ENCODE measurements at places on chromosomes 3 and 15. TPM values are rescaled to one million over a fixed set of nuclear protein-coding genes. Genes with fewer than 3 reads are reported as not detected.

GRCh38 chr15:81911022-81911971, 134.5 kb downstream of the MEX3B start:
- no peak for DNase-seq

DNA sequence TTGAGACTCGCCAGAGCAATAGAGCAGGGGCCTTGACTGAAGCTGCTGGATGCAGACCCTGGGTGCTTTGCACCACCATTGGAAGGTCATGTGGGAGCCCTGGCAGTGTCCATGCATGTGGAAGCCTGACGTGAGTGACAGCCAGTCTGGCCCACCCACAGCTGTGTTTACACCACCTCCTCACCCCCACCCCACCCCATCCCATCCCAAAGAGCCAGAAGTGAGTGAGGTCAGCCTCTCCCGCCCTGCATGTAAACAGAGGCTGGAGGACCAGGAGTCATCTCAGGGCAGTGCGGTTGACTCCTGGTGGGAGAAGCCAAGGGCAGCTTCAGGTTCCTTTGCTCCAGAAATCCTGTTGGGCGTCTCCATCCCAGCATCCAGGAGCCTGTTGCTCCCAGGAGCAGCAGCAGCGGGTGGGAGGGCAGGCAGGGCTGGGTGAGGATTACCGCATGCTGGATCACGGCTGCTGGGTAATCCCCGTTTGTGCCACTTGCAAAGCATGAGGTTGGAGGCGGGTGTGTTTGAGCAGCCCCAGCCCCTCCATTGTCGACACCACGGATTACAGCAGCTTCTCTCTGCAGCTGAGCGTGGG, 44.6 kb downstream of the CORO2B start:
- DNase-seq = no peak

DNA sequence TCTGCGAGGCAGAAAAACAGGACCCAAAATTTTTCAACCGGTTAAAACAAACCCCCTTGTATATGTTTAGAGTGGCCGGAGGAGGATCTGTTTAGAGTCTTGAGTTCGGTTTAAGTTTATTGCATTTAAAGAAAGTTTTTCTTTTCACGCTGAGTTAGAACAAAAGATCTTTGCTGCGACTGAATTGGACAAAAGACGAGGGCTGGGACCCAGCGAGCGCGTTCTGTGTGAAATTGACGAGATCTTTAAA, 9.8 kb downstream of the NR2F2 start:
- DNase-seq = no peak

DNA sequence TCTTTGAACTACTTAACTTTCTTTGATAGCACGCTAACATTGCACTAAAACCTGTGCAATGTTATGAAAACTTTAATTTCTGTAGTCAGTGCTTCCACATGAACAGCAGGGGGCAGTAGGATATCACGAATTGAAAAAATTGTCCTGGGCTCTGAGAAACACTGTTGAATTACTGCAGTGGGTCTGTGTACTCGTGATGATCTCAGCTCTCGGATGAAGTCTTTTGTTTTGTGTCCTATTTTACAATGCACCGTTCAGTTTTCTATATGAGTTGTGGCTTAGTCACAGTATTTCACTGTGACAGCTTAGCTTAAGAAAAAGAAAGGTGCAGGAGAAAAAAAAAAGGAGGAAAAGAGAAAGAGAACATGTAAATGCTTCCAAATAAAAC, 141.3 kb upstream of the CCDC54 start:
- peak; percentile 28 for DNase-seq

GRCh38 chr15:85581495-85581894, 201.1 kb downstream of the AKAP13 start:
- peak; percentile 25 for DNase-seq

DNA sequence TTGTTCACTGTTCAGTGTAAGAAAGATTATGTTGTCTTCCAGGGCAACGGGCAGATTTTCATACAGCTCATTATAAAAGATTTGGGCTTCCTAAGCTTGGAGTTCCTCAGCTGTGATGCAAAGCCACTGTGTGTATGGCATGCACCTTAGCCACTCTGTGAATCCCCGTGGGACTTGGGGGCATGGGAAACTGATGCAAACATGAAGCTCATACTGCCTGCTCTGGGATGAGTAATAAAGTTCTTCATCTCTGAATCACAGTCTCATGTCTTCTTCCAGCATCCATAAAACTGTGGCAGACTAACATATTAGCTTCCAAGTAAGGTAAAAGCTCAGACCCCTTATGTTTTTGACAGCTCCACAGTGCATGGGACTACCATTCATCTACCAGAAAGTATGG, 154.3 kb upstream of the RORA start:
- no peak for DNase-seq

GRCh38 chr3:196662033-196662432, 22.5 kb downstream of the NRROS start:
- no peak for DNase-seq

Gene RETNLB
- not detected for total RNA-seq

Gene PLA2G4E
- total RNA-seq = not detected

Gene SHQ1
- total RNA-seq = 40.0 TPM

- no peak for DNase-seq
Observed at GRCh38 chr3:195735036-195735695, 14.4 kb downstream of the MUC20 start.

Gene P2RY13
- not detected for total RNA-seq

DNA sequence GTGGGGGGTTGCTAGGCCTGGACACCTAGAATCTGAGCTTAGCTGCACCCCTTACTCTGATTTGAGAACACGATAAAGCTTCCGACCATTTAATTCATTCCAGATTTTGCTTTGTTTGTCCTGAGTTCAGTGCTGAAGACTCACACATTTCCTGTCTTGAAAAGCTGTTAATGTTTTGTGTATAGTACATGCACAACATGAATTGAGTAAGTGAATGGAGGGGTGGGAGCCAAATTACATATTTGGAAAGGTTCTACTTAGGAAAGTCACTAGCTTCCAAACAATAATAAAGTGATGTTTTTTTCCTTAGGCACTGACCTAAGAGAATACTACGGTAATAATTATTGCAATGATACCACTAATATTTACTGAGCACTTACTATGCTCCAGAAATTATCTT, 955.2 kb upstream of the NR2F2 start:
- DNase-seq = no peak

DNA sequence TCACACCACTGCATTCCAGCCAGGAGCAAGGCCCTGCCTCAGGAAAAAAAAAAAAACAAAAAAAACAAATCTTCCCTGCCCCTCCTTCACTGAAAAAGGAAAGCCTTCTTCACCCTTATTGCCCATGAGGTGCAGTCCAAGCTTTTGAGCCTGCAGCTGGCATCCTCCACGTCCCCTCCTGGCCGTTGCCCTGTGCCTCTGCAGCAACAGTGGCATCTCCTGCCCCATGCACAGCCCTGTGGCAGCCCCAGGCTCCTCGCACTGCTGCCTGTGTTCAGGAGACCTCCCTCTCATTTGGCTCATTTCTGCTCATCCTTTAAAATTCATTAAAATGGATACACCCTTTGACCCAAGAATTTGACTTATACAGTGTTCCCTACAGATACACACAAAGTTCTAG, 72.7 kb upstream of the PLXNA1 start:
- no peak for DNase-seq

- DNase-seq = no peak
Observed at GRCh38 chr15:50594311-50594710, 47.8 kb upstream of the USP50 start.

DNA sequence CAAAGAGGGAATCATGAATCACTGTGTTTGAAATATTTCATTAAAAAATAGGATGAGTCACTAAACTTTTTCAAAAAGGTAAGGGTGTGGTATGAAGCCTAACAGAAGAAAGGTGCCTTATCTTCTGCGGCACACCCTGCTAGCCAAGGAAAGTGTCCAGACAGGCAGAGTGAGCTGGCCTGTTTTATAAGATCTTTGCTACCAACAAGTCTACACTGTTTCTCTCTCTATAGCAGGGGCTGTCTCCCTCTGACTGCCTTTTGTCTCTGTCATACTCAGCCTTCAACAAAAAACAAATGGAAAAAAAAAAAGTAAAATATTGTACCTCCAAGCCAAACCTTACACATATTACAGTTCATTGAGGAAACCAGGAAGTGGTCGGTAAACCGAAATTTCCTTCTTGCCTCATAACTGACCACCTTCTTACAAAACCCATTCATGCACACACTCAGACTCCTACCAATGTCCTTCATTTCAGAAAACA, 9.1 kb downstream of the ZDHHC3 start:
- DNase-seq = no peak

GRCh38 chr3:71640331-71640983, 56.9 kb upstream of the FOXP1 start:
- DNase-seq = no peak

GRCh38 chr3:46666453-46666845, 27.0 kb downstream of the ALS2CL start:
- DNase-seq = no peak

DNA sequence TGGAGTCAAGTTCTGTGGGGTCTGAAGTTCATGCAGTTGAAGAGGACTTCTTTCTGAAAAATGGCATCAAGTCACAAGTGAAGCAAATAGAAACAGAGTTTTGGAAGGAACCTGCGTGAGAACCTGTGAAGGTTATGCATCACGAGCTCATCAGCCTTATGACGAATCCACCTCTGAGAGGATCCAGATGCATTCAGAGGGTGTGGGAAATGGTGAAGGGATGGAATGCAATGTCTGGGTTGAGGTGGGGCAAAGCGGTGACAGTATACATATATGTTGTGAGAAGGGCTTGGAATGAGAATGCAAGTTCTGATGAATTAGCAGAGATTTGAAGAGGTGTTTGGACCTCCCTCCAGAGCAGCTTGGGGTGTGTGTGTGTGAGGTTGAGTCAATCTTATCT, 382.1 kb upstream of the TBL1XR1 start:
- no peak for DNase-seq

- no peak for DNase-seq
Observed at GRCh38 chr15:89077750-89078149, 10.5 kb upstream of the ABHD2 start.

DNA sequence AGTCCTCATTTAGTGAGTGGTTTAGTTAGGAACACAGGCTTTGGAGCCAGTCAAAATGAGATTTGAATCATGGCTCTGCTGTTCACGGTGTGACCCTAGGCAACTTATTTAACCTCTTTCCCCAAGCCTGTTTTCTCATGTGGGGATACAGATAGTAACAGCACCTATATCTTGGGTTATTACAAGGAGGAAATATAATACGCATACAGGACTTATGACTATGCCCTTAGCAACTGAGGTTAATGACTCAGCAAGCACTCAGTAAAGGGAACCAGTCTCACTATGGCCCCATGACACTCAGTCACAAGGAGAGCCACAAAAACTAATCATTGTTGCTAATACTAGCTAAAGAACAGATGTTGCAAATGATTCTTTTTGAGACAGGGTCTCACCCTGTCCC, 45.9 kb downstream of the SUMF1 start:
- no peak for DNase-seq

Gene MFGE8
- total RNA-seq = 37.8 TPM

- no peak for DNase-seq
Observed at GRCh38 chr3:98603580-98603979, 10.2 kb upstream of the CPOX start.

Gene PIF1
- 27.3 TPM for total RNA-seq
